Thoracic aorta (tissue), 2 donors: ENCODE measurements at places on chromosomes 7 and 10.

DNA sequence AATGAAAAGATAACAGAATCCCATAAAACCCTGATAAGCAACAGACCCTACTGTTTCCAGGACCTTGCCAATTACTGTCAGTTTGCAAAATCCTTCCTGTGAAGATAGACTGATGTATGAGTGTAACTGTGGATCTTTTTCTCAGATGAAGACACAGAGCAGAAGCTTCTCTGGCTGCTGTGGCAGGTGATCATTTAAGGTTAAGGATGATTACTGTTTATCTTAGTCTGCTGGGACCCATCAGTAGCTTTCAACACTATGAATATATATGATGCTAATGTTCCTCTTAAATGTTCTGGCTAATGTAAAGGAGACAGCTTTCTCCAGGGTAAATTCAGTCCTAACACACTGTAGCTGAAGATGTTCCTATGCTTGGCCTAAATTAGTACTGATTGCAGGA lies 56.0 kb upstream of the CTTNBP2 start:
- DNase-seq = no peak

GRCh38 chr7:66143876-66144332 lies 29.3 kb downstream of the CRCP start:
- DNase-seq = no peak

GRCh38 chr10:78566284-78567111 lies 502.3 kb upstream of the ZMIZ1 start:
- DNase-seq = no peak

DNA sequence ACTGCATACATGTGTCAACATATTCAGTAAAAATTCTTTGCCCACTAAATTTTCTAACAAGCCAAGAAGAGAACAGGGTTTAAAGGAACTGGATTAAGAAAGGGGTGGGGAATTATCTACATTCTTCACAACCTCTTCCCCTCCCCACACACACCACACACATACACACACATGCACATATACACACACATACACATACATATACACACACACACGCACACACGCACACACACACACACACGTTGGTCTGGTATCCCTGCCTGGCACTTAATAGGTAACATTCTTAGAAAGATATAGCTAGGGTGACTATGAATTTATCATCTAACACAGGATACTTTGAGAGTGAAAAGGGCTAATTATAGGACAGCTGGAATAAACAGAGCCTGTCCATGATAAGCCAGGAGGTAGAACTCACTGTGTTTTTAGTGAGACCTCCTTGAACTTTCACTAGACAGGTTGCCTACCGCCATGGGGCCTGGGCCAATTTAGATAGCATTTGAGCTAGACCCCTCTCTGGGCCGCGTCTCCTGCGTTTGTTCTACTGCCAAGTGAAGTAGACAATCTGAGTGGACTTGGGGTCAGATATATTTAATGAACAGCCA lies 33.1 kb upstream of the EPC1 start:
- DNase-seq = no peak
